ENCODE measurements at places on chromosomes 4 and X. TPM values are rescaled to one million over a fixed set of nuclear protein-coding genes. Genes with fewer than 3 reads are reported as not detected.

CLDN34 gene
- not detected for total RNA-seq

SNCA gene
- 15.2 TPM for total RNA-seq

TCEAL3 gene
- total RNA-seq, result 9.0 TPM

IQCM gene
- not detected for total RNA-seq

TRIM2 gene
- 120 TPM for total RNA-seq

ADGRL3 gene
- total RNA-seq, result 193 TPM

RRAGB gene
- total RNA-seq, result 29.5 TPM

DNA sequence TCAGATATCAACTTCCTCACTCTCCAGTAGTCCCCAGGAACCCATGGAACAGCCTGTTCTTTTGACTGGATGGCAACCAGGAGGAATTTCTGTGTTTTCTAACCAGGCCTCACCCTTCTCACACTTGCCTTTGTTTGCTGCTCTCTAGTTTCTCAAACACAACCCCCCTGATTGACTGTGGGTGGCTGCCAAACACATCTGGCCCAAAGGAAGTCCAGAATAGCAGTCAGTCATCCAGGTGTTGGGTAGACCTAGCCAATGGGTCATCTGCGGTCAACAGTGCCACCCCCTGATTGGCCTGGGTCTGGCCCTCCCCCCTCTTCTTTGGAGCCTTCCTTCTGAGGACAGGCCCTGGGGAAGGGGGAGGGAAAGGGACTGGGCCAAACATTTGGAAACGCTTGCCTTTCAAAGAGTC, 53.7 kb downstream of the MSX1 start:
- peaks cover 8% of the 10 kb centered on the region for H3K36me3 ChIP-seq
- no peak for DNase-seq
- H3K4me3 ChIP-seq, result no peak overlapping the region
- H3K27me3 ChIP-seq, result peaks cover 6% of the 10 kb centered on the region
- H3K4me1 ChIP-seq, result no peaks in the 10 kb centered on the region
- H3K27ac ChIP-seq, result no peak overlapping the region

DNA sequence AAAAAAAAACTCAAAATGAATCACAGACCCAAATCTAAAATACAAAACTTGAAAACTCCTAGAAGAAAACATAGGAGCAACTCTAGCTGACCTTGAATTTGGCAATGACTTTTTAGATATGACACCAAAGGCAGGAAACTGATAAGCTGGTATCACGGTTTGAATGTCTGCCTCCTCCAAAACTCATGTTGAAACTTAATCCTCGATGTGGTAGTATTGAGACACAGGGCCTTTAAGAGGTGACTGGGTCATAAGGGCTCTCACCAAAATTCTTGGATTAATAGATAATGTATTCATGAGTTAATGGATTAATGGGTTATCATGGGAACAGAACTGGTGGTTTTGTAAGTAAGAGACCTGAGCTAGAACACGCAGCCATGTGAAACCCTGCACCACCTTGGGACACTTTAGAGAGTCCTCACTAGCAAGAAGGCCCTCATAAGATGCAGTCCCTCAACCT, 40.5 kb downstream of the FRYL start:
- peaks cover 2% of the 10 kb centered on the region for H3K27me3 ChIP-seq
- no peaks in the 10 kb centered on the region for H3K4me1 ChIP-seq
- H3K27ac ChIP-seq, result no peak overlapping the region
- no peaks in the 10 kb centered on the region for H3K36me3 ChIP-seq
- DNase-seq, result no peak

DNA sequence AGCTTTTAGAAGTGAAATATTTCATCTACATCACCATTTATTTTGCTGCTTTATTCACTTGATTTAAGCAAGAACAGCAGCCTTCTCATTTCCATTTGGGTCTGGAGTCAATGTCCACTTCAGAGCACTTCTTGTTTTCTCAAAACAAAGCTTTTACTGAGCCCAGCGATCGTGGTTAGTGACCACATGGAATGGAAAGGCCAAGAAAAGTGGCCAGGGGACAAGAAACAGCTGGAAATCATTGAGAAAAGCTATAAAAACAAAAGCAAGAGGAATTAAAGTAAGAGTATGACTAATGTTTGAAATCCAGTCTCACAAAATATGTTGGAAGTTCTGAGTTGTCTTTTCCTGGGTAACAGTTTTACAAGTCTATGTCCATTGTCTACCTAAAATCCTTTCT, 328.4 kb upstream of the INTU start:
- no peak overlapping the region for H3K4me3 ChIP-seq
- no peak for DNase-seq
- no peaks in the 10 kb centered on the region for H3K36me3 ChIP-seq
- no peaks in the 10 kb centered on the region for H3K4me1 ChIP-seq
- H3K27ac ChIP-seq, result no peak overlapping the region
- no peaks in the 10 kb centered on the region for H3K27me3 ChIP-seq

DNA sequence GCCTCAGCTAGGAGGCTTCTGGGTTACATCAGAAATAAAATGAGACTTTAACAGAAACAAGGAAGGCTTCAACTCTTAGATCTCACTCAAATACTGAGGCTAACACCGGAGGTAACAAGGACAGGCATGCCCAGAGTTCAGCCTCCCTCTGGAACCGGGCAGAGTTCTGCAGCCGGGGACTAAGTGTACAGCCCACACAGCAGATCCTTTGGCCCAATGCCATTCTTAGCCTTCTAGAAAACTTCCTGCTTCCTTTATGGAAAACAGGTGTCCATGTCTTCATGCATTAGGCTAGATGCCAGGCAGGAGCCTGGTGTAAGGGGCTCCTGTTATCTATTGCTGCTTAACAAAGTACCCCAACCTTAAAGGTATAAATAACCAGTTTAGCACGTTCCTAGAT, 369.7 kb downstream of the BCOR start:
- no peaks in the 10 kb centered on the region for H3K36me3 ChIP-seq
- peaks cover 6% of the 10 kb centered on the region for H3K27me3 ChIP-seq
- H3K27ac ChIP-seq, result peak overlapping the region; percentile 95
- H3K4me3 ChIP-seq, result no peak overlapping the region

DNA sequence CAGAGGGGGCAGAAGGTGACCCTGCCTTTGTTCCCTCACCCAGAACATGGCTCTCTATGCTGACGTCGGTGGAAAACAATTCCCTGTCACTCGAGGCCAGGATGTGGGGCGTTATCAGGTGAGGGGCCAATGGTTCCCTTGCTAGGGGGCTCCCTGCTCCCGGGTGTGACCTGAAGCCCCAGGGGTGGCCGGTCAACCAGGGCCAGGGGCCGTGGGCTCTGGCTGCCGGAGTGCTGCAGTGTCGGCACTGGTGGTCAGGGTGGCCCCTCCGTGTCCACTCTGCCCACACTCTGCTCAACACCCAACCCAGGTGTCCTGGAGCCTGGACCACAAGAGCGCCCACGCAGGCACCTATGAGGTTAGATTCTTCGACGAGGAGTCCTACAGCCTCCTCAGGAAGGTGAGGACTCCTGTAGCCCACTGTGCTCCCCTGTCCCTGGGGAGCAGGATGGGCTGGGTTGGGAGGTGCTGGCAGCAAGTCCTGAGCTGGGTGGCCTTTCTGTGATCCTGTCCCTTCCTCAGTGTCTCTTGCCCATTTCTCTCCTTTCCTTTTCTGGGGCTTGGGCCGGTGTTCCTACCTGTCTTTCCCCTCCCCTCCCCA, 3.0 kb downstream of the SSR4 start:
- no peak for DNase-seq
- no peaks in the 10 kb centered on the region for H3K27me3 ChIP-seq
- H3K4me3 ChIP-seq, result no peak overlapping the region
- H3K36me3 ChIP-seq, result no peaks in the 10 kb centered on the region
- peaks cover 5% of the 10 kb centered on the region for H3K4me1 ChIP-seq
- H3K27ac ChIP-seq, result no peak overlapping the region

GRCh38 chr4:4334798-4335520, 44.9 kb downstream of the ZBTB49 start:
- H3K27ac ChIP-seq, result no peak overlapping the region
- no peaks in the 10 kb centered on the region for H3K36me3 ChIP-seq
- no peak overlapping the region for H3K4me3 ChIP-seq
- H3K27me3 ChIP-seq, result peaks cover 4% of the 10 kb centered on the region
- peak; percentile 74 for DNase-seq

- no peak for DNase-seq
- no peaks in the 10 kb centered on the region for H3K36me3 ChIP-seq
- no peaks in the 10 kb centered on the region for H3K4me1 ChIP-seq
Measured at GRCh38 chr4:153706519-153706918, 22.4 kb downstream of the TLR2 start.

GRCh38 chr4:176810481-176811249, 17.9 kb upstream of the VEGFC start:
- no peak overlapping the region for H3K4me3 ChIP-seq
- no peaks in the 10 kb centered on the region for H3K4me1 ChIP-seq
- peaks cover 4% of the 10 kb centered on the region for H3K36me3 ChIP-seq
- no peak for DNase-seq

DNA sequence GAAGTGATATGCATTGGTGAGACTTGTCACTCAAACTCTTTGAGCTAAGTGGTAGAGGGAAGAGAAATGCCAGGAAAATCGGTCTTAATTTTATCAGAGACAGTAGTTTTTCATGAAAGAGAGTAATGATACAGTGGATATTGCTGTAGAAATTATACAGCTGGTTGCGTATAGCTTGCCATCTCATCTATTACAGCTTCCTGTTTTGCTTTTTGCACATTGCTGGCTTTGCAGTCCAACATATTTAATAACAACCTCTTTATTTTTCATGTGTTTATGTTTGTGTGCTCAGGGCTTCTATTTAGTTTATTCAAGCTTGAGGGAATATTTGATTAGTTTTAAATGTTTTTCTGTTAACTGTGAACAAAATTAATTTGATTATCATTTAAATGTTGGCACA, 11.5 kb downstream of the SMAD1 start:
- H3K36me3 ChIP-seq, result no peaks in the 10 kb centered on the region
- DNase-seq, result no peak
- H3K4me1 ChIP-seq, result peaks cover 4% of the 10 kb centered on the region
- H3K27me3 ChIP-seq, result no peaks in the 10 kb centered on the region

GRCh38 chrX:17768997-17769396, 31.7 kb downstream of the SCML1 start:
- H3K27ac ChIP-seq, result no peak overlapping the region
- no peak for DNase-seq
- no peaks in the 10 kb centered on the region for H3K27me3 ChIP-seq
- no peaks in the 10 kb centered on the region for H3K36me3 ChIP-seq

- no peak overlapping the region for H3K27ac ChIP-seq
- no peak overlapping the region for H3K4me3 ChIP-seq
- no peak for DNase-seq
Measured at GRCh38 chr4:121176082-121176934, 12.2 kb upstream of the TNIP3 start.

DNA sequence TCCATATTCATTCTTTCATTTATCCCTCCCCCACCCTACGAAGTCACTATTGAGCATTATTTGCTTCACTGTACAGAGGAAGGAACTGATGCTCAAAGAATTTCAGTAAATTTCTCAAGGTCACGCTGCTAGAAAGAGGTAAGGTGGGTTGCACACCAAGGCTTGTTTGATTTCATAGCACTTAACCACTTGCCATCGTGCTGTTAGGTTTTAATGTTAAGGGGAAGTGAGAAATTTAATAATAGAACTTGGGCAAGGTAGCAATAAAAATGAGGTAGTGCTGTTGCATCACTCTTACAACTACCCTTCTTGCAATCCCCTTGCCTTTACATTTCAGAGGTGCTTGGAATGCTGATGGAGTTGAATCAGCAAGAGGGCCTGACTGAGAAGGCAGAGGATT, 343.1 kb downstream of the MID1IP1 start:
- no peak overlapping the region for H3K27ac ChIP-seq
- no peaks in the 10 kb centered on the region for H3K27me3 ChIP-seq
- no peak for DNase-seq
- H3K36me3 ChIP-seq, result no peaks in the 10 kb centered on the region
- no peak overlapping the region for H3K4me3 ChIP-seq
- no peaks in the 10 kb centered on the region for H3K4me1 ChIP-seq

DNA sequence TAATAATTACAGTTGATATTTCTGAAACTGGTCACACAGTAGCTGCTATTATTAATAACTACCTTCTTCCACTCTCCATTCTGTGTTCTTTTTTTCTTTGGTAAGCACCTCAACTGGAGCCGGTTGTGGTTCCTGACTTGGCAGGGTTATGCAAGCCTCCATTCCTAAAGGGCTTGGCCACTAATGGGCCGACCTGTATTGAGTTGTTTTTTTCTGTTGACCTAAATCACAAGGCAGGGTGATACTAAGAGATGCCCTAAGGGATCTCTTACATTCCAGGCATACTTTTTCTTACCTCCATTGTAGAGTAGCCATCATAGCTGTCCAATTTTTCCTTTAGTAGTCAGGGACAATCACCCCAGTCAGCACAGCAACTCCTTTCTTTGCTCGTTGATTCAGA, 1295.8 kb upstream of the ADGRL3 start:
- no peaks in the 10 kb centered on the region for H3K27me3 ChIP-seq
- no peaks in the 10 kb centered on the region for H3K4me1 ChIP-seq
- no peak overlapping the region for H3K27ac ChIP-seq
- H3K36me3 ChIP-seq, result no peaks in the 10 kb centered on the region
- no peak for DNase-seq

GRCh38 chrX:68901519-68901918, 72.7 kb downstream of the EFNB1 start:
- no peak for DNase-seq
- no peak overlapping the region for H3K27ac ChIP-seq
- no peak overlapping the region for H3K4me3 ChIP-seq
- peaks cover 3% of the 10 kb centered on the region for H3K4me1 ChIP-seq
- peaks cover 1% of the 10 kb centered on the region for H3K27me3 ChIP-seq

DNA sequence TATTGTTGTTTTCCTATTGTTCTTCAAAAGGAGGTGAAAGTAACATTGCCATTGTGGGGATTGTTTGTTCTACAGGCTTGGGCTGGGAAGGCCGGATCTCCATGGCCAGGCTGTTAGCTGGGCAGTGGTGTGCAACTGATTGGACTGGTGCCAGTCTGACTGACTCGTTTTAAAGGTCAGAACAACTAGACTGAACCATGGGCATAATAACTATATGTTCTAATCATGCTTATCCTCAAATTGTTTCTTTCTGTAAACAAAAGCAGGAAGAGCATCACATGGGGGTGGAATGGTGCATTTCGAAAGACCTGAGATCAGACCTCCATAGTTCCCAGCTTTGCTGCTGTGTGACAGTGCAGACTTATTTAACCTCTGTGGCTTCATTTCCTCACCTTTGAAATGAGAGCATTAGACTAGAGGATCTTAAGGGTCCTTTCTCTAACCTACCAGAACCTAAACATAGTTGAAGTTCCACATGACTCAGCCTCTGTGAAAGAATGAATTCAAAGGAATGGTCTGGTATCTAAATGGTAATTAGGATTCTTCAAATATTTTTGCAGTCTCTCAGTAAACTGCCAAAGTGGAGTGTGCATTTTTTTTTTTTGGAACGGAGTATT, 66.7 kb upstream of the PGRMC2 start:
- H3K4me3 ChIP-seq, result no peak overlapping the region
- H3K27me3 ChIP-seq, result no peaks in the 10 kb centered on the region
- DNase-seq, result no peak
- H3K36me3 ChIP-seq, result no peaks in the 10 kb centered on the region
- H3K4me1 ChIP-seq, result peaks cover 4% of the 10 kb centered on the region

DNA sequence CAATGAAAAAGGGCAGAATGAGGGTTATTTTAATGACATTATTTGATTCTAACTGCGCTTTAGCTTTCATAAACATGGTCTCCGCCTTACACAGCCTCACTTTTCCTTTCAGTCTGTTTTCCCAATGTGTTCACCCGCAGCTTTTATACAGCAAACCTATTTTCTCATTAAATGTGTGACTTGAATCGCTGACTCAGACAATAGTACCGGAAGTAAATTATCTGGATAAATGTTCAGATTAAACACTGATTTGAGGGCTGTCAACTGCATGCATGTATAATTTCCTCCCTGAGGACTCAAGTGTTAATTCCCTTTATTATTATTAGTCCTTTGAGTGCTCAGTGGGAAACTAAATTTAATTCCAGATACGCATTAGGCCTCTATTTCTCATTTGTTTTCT, 117.3 kb downstream of the FAM133A start:
- no peaks in the 10 kb centered on the region for H3K4me1 ChIP-seq
- no peaks in the 10 kb centered on the region for H3K36me3 ChIP-seq
- H3K4me3 ChIP-seq, result no peak overlapping the region
